ENCODE measurements at places on chromosomes 7 and 10.

DNA sequence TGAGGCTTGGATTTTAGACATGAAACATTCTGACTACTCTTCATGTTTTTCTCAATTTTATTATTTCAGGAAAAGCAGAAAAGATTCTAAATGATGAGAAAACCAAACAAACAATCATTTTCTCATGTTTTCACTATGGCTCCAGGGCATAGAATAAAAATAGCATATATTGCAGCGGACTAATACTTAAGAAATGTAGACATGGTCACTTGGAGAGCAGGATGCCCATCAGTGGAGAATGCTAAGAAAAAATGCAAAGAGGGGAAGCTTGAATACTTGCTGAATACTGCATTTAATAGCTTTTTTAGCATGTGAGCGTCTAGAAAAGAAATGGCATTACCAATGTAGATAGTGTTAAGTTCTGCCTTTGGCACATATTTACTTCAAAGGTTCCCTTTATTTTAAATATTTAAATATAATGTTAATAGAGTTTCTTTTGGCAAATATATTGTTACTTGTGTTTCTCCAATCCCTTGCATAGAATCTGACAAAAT lies 107.9 kb downstream of the PPP1R17 start:
- no peak for DNase-seq

DNA sequence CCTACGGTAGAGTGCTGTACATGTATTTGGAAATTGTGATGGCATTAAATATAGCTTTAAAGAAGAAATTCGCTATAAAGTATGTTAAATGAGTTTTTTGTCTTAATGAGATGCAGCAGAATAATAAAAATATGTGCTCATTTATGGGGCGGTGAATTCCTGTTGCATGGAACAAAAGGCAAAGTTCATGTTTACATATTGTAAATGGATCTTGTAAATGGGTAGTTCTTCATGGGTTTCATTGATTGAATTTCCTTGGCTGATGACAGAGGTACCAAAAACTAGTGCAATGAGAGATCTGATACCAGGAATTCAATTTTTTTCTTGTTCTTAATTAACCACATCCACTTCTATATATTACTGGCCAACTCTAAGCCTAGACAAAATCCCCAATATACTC lies 284.2 kb downstream of the SUGCT start:
- no peak for DNase-seq

DNA sequence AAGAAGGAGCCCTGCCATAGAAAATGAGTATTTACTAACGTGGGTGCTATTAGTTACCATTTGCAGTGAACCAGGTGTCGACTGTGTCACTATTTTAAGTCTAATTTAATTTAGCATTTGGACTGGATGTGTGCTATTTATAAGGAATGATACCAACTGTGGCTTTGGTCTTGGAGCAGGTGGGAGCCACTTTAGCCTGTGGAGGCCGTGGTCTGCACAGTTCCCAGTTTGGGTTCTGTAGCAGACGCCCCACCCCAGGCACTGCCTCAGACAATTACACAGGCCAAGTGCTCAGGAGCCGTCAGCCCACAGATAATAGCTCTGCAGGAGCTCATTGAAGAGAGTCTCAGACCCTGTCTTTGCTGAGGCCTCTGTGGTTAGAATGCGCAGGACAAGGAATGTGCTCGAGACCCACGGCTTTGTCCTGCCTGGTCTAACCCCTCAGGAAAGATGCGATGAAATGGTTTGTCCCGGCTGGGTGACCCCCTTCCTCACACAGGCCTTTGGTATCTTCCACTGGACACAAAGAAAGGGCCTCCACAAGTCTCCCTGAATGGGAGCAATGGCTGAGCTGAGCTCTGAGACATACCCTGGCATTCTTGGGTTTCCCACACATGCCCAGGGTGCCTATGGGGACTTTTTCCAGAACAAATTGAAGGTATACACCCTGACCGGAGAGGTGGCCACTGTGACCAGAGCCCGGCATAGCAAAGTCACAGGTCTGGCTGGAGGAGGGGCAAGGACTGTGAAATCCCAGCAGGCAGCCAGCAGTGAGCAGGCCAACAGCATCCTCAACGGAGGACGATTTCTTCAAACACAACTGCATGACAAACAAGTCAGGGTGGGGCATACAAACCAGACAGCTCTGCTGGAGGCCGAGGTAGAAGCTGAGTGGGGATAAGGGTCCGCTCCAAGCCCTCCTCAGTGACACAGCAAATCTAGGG lies 251.2 kb downstream of the ARHGAP12 start:
- DNase-seq: no peak

DNA sequence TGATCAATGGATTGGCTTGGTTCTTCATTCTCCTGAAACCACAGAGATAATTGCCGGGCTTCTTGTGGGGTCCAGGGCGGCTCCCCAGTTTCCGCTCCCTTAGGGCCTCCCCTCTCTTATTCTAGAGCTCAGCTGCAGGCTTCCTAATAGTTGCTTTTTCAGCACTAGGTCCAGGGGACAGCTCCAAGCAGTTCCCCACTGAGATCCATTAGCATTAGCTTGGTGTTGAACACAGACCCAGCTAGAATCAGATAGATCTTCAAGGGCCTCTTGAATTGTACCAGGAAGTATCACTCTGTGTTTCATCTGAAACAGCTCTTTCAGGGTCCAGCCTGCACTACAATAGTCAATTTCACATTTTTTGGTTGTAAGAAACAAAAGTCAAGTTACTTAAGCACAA lies 238.7 kb downstream of the SEC23IP start:
- no peak for DNase-seq

- no peak for DNase-seq
These were observed 21.6 kb downstream of the C1GALT1 start for GRCh38 chr7:7203813-7204575.

DNA sequence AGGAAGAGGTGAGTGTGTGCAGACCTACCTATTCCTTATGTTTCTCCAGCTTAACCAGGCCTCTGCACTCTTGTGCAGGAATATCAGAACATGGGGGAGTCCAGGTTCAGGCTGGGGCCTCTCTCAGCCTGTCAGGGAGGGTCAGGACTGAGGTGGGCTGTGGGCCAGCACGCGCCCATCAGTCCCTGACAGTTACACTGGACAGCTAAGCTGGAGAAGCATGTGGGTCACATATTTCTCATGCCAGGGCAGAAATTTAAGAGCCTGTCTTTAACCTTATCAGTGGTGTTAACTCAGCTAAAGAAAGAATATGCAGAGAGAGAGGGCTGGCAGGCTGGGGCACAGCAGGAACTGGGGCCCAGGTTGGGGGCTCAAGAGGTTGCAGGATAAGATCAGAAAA lies 8.7 kb upstream of the POLD2 start:
- DNase-seq: no peak

DNA sequence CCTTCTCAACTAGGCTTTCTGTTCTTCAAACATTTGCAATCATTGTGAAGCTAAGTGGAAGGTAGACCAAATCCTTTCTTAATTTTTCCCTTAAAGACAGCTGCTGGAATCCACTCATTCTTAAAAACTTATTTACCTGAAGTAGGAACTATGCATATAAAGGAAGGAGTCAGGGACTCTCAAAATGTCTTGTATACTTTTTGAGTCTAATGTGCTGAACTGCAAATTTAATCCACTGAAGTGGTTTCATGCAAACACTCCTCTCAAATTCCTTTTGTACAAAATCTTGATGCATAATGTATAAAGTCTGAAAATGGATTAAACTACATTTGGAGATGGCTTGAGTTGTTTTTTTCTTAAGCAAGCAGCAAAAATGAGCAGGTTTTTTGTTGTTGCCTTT lies 118.0 kb downstream of the CABCOCO1 start:
- DNase-seq: no peak

DNA sequence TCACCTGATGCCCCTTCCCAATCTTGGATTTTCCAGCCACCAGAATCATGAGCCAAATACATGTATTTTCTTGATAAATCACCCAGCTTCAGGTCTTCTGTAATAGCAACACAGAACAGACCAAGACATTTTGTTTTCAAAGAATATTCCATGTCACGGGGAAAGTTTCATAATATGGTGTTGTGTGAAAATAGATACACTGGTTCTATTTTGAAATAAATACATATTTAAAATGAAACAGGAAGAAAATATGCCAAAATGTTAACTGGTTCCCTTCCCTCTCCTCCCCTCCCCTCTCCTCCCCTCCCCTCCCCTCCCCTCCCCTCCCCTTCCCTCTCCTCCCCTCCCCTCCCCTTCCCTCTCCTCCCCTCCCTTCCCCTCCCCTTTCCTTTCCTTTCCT lies 30.3 kb upstream of the CAMK1D start:
- no peak for DNase-seq

DNA sequence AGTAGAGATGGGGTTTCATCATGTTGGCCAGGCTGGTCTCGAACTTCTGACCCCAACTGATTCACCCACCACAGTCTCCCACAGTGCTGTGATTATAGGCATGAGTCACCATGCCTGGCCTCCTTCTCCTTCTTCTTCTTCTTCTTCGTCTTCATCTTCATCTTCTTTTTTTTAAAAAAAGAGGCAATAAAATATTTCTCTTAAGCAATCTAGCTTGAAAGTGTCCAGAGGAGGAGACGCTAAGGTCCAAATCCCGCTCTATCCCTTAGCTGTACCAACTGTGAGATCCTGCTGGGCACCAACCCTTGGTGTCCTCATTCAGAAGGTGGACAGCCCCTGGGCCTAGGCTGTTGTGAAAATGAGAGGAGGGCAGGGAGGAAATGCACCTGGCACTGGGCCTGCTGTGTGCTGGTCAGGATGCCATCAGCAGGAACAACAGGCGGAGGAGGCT lies 13.9 kb upstream of the PSAP start:
- DNase-seq: no peak

DNA sequence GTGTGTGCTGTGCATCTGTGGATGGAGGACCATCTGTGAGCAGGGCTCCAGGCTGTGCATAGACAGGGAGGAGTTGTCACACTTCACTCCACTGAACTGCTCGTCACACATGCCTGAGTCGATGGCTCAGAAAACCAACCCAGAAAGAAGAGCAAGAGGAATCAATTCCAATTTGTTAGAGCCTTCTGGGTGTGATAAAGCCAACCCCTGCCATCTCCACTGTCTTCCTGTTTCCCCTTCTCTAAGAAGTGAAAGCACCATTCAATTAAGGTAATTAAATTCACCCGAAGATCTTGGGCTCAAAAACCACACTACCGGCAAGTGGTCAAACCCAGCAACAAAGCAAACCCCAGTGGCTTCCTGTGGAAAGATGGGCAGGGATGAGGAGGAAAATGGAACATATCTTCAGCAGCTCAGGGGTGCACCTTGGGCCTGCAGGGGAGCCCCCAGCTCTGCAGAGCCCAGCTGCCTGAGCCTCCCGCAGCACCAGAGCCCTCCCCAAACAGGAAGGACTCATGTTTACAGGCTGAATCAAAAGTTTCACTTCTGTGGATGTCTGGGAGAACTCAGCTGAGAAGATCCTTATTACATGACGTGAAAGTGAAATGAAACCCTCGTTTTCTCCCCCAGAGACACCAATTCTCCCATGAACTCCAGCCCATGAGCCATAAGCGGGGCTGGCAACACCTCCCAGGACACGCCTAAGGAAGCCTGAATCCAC lies 10.9 kb downstream of the C10orf71 start:
- no peak for DNase-seq

DNA sequence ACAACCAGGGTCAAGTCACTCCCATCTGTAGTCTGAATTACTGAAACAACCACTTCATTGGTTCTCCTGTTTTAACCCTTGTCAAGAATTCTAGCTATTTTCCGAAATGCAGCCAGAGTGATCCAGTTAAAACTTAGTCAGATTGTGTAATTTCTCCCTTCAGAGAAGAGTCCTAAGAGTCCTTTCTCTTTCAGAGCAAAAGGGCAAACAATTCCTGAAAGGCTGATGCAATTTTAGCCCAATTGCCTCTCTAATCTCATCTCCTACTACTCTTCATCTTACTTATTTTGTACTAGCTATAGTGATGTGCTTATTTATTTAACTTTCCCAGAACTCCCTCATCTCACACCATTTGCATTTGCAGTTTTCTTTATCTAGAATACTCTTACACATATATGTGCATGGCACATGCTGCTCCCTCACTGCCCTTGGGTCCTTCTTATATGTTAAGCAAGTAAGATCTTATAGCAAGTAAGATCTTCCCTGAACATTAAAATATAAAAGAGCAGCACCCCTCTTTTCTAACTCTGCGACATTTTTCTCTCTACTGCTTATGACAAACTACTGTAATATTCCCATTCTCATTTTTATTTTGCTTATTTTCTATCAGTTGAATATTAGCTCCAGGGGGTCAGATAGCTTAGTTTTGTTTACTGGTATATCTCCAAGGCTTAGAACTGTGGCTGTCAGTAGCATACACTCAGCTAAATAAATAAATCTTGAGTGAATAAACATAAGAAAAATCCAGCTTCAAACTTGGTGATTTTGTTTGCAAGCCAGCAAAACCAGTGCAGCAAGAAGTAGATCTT lies 44.6 kb downstream of the HGF start:
- DNase-seq: peak; percentile 29

DNA sequence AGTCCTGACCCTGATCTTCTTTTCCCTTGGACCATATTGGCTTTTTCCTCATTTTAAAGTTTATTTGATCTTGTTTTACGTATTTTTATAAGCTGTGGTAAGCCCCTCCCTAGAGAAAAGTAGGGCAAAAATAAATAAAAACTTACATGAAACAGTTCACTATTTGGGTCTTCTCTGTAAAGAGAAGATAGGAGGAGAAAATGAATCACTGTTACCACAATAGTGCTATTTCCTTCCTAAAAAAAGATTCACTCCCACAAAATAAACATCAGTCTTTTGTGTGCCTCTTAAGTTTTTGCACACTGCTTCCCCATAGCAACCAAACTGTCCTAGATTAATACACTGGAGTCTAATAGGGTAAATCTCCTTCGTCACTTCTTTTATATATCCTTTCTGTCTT lies 1.4 kb upstream of the SVIL start:
- DNase-seq: no peak

DNA sequence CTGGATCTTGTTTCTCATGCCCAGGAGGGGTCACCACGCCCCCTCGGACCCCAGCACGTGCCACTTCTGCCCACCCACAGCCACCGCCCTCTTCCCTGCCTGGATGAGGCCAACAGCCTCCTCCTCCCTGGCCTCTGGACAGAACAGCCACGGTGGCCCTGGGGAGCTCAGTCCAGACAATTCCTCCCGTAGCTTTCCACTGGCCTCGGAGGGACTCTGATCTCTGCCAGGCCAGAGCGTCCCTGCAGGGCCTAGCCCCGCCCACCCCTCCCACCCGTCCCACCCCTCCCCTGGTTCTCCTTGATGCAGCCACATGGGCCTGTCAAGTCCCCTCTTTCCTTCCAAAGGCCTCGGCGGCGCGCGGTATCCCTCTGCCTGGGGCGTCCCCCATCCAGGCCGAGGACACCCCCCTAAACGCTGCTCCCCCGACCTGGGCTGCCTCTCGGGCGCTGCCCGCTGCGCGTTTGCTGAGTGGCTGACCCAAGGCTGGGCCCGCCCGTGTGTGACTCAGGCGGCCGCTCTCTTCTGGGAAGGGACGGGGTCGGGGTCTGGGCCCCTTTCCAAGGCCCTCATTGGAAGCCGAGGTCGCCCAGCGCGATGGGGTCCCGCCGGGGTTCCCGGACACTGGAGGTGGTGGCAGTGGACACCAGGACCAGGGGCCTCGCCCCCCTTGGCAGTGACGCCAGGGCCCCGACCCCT lies 557 bp downstream of the TMEM120A start:
- DNase-seq: peak; percentile 16
